ENCODE measurements at places on chromosomes 4 and X.

DNA sequence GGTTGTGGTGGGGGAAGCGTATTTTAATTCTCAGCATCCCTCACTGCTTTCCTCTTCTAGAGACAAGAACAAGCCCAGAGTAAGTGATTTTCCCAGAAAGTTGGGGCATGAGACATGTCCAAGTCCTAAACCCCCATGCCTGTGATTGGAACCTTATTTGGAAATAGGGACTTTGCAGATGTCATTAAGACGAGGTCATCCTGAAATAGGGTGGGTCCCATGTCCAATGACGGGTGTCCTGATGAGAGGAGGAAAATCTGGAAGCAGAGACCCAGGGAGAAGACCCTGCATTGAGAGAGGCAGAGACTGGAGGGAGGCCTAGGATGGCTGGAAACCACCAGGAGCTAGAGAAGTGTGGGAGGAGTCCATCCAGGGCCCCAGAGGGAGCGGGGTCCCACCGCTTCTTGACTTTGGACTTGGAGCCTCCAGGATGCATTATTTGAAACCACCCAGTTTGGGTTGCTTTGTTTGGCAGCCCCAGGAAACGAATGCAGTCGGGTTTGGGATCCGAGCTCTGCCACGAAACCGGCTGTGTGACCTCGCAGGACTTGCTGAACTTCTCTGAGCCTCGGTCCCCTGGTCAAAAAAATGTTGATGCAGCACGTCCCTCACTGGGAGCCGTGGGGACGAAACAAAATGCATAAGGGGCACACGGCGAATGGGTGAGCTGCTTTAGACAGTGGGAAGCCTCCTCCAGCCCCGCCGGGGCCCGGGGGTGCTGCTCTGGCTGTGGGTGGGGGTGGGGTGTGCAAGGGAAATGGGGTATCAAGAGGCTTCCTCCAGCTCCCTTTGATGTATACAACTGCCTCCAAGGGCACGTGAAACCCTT, 113.9 kb downstream of the CPZ start:
- H3K4me1 ChIP-seq: no peaks in the 10 kb centered on the region
- no peaks in the 10 kb centered on the region for H3K27me3 ChIP-seq
- H3K27ac ChIP-seq: no peak overlapping the region
- H3K36me3 ChIP-seq: no peaks in the 10 kb centered on the region

- H3K36me3 ChIP-seq: no peaks in the 10 kb centered on the region
- no peaks in the 10 kb centered on the region for H3K27me3 ChIP-seq
- H3K4me3 ChIP-seq: no peak overlapping the region
- DNase-seq: no peak
- H3K27ac ChIP-seq: no peak overlapping the region
- H3K4me1 ChIP-seq: no peaks in the 10 kb centered on the region
These were observed 16.1 kb downstream of the PGAM4 start for GRCh38 chrX:77953302-77953701.

- DNase-seq: no peak
- H3K4me3 ChIP-seq: no peak overlapping the region
- no peaks in the 10 kb centered on the region for H3K4me1 ChIP-seq
- no peaks in the 10 kb centered on the region for H3K27me3 ChIP-seq
- H3K27ac ChIP-seq: no peak overlapping the region
- no peaks in the 10 kb centered on the region for H3K36me3 ChIP-seq
These were observed 26.3 kb upstream of the UBA6 start for GRCh38 chr4:67727124-67727850.

DNA sequence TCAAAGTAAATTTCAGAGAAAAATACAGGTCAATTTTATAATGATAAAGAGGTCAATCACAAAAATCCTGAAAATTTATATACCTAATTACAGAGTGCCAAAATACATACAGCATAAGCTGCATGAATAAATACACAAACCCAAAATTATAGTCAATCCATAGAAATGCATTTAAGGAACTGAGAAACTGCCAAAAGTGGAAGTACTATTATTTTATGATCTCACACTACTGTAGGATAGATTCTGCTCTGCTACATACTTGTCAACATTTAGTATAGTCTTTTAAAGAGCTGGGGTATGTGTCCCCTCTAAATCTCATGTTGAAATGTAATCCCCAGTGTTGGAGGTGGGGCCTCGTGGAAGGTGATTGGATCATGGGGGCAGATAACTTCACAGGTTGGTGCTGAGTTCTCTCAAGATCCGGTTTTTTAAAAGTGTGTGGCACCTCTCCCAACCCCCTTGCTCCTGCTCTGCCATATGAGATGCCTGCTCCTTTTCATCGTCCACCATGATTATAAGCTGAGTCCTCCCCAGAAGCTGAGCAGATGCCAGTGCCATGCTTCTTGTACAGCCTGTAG, 31.8 kb downstream of the CHIC2 start:
- H3K27ac ChIP-seq: no peak overlapping the region
- no peaks in the 10 kb centered on the region for H3K27me3 ChIP-seq
- no peaks in the 10 kb centered on the region for H3K4me1 ChIP-seq
- H3K4me3 ChIP-seq: no peak overlapping the region
- no peaks in the 10 kb centered on the region for H3K36me3 ChIP-seq

- peak overlapping the region; percentile 75 for H3K27ac ChIP-seq
- no peak overlapping the region for H3K4me3 ChIP-seq
- DNase-seq: no peak
- peaks cover 15% of the 10 kb centered on the region for H3K36me3 ChIP-seq
These were observed 60.6 kb downstream of the NOCT start for GRCh38 chr4:139076016-139076744.

DNA sequence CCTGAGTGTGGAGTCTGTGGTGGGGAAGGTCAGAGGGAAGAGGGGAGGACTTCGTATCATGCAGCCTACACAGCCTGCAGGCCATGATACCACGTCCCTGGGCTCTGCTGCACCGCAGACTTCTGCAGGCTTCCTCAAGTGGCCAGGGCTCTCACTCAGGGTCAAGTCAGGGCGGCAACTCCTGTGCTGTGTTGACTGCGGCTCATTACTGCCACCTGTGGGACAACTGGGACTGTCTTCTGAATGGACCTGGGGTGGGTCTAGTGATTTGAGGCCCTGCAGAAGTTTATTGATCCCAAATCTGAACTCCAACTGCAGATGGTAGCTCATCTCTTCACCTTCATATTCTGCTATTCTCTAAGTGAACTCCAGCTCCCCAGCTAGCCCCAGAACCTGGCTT, 167.1 kb downstream of the NSUN7 start:
- peak overlapping the region; percentile 58 for H3K27ac ChIP-seq
- H3K27me3 ChIP-seq: no peaks in the 10 kb centered on the region
- DNase-seq: no peak
- no peaks in the 10 kb centered on the region for H3K4me1 ChIP-seq

GRCh38 chr4:10983268-10983667, 298.7 kb upstream of the CLNK start:
- no peaks in the 10 kb centered on the region for H3K27me3 ChIP-seq
- no peak overlapping the region for H3K4me3 ChIP-seq
- H3K4me1 ChIP-seq: no peaks in the 10 kb centered on the region
- no peaks in the 10 kb centered on the region for H3K36me3 ChIP-seq
- no peak overlapping the region for H3K27ac ChIP-seq
- DNase-seq: no peak

GRCh38 chr4:138259271-138259670, 17.1 kb upstream of the SLC7A11 start:
- DNase-seq: no peak
- peak overlapping the region; percentile 64 for H3K27ac ChIP-seq
- no peaks in the 10 kb centered on the region for H3K4me1 ChIP-seq
- H3K4me3 ChIP-seq: no peak overlapping the region
- no peaks in the 10 kb centered on the region for H3K27me3 ChIP-seq
- no peaks in the 10 kb centered on the region for H3K36me3 ChIP-seq

DNA sequence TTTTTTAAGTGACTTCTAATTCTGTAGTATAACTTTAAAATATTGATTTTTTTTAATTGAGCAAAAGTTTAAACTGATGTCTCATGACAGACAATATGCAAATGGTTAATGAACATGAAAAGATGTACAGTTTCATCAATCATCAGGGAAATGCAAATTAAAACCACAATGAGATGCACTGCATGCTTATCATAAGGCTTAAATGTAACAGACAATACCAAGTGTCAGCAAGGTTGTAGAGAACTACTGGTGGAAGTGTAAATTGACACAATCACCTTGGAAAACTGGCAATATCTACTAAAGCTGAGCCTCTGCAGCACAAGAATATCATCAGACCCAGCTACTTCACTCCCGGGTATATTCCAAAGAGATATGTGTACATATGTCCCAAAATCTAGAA, 70.2 kb upstream of the DAPP1 start:
- no peak overlapping the region for H3K27ac ChIP-seq
- no peaks in the 10 kb centered on the region for H3K36me3 ChIP-seq
- H3K4me3 ChIP-seq: no peak overlapping the region

All from right atrium auricular region (tissue), 2 donors.